ENCODE measurements at places on chromosomes 12 and 14. TPM values are rescaled to one million over a fixed set of nuclear protein-coding genes. Genes with fewer than 3 reads are reported as not detected.
A peak's percentile ranks its signal among the peaks of the same experiment; 100 is the strongest.

The CCDC177 gene
- 0.08 TPM for polyA plus RNA-seq

The ACTN1 gene
- 69.9 TPM for polyA plus RNA-seq

- no peak for DNase-seq
Measured at GRCh38 chr12:16027002-16027401, 115.9 kb downstream of the DERA start.

DNA sequence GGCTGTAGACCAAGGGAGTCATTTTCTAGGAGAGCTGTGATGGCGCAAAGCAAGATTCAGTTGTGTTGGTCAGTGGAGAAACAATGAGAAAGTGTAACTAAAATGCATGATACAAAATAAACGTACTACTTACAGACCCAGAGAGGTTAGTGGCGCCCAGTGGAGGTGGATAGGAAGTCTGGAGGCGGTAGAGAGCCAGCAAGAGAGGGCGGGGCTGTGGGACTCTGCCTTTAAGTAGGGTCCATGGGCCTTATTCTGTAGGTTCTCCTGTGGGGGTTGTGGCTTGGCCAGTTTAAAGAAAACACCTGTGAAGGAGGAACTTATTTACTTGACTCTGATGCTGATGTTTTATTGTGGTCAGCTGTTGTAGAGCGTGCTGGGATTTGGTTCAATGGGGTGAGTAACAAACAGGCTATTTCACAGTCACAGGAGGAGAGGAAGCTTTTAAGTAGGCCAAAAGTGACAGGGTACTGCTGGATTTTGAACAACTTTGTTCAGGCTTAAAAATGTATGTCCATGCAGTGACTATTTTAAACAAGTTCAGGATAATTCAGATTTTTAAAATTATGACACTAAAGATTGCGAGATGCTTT, 1097.7 kb downstream of the TMTC2 start:
- no peak for DNase-seq

DNA sequence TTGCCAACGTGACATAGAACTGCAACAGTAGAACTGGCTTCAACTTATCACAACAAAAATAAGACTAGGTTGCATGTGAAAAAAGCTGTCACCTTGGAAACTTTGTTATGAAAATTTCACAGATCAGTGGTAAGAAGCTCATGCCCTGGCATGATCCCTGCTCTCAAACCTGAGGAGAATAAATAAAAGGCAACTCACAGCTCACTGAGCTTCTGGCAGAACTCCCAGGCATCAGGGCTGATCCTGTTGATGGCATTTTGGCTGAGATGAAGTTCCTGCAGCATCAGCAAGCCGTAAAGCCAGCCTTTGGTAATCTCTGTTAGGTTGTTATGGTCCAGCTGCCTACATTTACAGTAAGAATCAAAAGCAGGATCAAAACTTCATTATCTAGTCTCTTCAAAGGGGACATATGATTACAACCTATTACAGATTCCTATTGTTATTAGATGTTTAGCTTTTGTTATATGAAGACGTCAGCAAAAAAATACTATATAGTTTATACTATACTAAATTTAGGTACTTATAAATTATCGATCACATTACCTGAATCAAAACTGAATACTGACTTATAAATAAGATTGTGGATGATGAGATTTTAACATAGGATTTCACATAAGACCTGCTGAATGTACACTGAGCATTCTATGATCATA, 32.0 kb downstream of the LRIG3 start:
- DNase-seq, result peak; percentile 52
